ENCODE measurements at places on chromosomes 16 and 17.

DNA sequence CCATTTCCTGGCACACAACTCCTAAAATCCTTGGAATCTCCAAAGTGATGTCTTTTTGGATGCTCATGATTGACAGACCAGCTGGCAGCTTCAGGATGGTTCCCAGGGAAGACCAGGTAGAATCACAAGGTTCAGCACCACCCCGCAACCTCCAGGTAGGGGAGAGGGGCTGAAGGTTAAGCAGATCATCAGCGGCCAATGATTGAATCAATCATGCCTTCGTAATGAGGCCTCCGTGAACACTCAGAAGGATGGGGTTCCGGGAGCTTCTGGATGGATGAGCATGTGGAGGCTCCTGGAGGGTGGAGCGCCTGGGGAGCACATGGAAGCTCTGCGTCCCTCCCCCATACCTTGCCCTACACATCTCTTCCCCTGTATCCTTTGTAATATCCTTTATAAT lies 185.9 kb downstream of the SEC14L1 start:
- no peak for DNase-seq

DNA sequence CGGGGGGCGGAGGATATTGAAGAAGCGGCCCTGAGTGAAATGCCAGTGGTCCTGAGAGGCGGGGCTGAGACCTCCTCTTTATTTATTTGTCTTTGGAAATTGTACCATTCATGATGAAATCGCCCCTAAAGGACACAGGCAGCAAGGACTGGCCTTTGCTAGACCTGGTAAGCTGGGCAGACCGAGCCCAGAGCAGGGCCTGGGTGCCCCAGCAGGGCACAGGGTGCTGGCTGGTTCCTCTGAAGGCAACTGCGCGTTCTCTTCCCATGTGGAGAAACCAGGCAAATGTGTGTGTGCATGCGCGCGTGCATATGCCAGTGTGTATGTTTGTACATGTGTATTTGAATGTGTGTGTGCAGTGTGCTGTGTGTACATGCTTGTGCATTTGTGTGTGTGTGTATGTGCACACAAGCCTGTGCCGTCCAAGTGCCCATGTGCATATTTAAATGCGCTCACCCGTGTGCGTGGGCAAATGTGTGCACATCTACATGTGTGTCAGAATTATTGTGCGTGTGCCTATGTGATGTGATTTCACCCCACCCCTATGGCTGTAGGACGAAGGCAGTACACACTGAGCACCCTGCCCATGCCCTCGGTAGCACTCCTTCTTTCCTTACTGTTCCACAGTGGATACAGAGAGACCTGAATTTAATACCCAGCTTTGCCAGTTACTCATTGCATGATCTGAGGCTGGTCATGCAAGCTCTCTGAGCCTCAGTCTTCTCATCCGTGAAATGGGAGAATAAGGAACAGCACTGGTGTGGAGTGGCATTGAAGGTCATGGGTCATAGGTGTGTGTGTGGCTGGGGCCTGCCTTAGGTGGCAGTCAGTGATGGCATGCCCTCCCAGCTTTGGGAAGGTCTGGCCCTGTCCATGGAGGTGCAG lies 105.2 kb downstream of the CMIP start:
- DNase-seq, result no peak

DNA sequence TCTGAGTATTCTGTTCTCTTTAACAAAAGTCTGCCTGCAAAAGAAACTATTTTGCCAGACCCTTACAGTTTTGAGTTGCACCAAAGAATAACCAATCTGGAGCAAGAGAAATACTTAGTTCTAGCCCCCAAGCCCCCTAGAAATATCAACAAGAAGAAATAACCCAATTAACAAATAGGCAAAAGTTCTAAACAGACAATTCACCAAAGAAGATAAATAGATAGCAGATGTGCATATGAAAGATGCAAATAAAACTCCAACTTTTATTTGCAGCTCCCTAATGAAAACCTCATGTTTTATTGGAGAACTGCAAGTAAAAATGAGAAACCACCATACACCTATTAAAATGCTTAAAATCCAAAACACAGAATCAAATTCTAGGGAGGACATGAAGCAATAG lies 1308.0 kb downstream of the CDH11 start:
- no peak for DNase-seq

DNA sequence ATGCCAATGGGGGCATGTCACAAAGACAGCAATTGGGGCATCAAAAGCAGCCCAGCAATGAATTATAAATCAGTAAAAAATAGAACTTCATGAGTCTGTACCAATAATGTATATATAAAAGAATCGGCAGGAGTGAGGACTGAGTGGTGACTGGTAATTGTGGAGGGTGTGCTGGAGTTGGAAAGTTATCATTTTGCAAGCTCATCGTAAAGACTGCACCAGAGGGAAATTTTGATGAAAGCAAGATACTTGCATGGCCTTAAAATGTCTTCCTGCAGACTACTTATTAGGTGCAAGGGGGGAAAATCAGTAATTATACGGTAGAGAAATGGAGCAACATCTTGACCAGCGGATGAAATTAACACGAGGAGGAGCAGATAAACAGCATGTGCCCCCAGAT lies 138.9 kb downstream of the AATF start:
- DNase-seq, result no peak

GRCh38 chr16:1379304-1380076 lies 27.8 kb downstream of the GNPTG start:
- DNase-seq, result no peak

DNA sequence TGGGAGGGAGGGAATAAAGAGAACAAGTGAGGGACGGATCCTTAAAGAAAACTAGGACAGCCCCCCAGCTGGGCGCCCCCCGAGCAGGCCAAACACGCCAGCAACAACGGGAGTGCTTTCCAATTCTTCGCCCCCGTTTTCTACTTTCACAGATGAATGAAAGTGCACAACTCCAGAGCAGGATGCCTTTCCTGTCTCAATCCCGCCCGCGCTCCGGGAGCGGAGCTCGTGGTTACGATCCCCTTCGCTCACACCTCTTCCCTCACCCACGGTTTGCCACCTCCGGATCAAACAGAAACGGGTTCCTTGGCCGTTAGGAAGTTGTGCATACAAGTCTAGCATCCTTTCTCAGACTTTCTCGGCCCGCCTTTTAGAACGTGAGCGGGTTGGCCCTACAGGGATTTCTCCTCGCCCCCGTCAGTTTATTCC lies 680 bp downstream of the SKA2 start:
- no peak for DNase-seq

- no peak for DNase-seq
Observed at GRCh38 chr17:58535431-58535830, 21.0 kb upstream of the MTMR4 start.

GRCh38 chr16:23902034-23902747 lies 66.4 kb downstream of the PRKCB start:
- no peak for DNase-seq

- no peak for DNase-seq
Observed at GRCh38 chr16:24747441-24747840, 18.0 kb downstream of the TNRC6A start.

GRCh38 chr16:19840524-19841110 lies 44.0 kb downstream of the GPRC5B start:
- DNase-seq, result no peak

GRCh38 chr17:12492450-12492849 lies 173.2 kb upstream of the MYOCD start:
- DNase-seq, result no peak

DNA sequence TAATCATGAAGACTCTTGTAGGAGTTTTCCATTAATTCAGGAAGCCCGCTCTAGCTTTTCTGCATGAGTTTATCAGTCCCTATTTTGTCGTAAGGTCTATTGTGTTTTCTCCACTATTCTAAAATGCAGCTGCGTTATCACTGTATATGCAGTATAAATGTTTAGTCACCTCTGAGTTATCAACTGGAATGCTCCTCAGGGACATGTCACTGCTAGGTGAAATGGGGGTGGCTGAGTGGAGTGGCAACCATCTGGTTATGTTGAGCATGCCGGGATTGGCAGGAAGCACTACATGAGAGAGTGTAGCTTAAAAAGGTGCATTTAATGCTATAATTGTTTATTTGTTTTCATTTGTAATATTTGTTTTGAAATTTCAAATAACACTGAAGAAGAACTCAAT lies 285.2 kb upstream of the ELAC2 start:
- no peak for DNase-seq

DNA sequence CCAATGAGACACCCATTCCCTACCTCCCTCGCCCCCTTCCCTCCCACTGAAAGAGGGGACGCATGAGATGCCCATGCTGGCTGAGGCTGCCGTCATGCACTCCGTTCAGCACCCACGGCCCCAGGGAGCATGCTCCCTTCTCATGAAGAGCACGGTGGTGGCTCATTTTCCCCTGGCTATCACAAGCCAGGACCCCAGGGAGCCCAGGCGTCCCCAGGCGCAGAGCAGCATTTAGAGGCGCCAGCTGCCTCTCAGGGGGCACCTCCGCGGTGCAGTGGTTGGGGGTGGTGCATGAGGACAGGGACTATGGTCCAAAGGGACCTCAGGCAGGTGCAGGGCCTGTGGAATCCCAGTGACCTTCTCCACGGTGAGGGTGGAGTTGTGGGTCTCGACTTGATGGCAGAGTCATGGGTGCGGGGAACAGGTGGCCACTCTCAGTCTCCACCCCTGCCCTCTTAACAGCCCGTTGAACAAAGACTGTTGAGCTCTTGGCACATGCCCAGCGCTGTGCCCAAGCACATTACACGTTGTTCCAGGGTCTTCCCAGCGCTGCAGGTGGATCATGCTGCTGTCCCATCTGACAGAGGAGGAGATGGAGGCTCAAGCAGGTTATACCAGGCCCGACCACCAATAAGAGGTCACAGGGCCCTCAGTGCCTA lies 13.6 kb downstream of the KIF19 start:
- DNase-seq, result no peak

DNA sequence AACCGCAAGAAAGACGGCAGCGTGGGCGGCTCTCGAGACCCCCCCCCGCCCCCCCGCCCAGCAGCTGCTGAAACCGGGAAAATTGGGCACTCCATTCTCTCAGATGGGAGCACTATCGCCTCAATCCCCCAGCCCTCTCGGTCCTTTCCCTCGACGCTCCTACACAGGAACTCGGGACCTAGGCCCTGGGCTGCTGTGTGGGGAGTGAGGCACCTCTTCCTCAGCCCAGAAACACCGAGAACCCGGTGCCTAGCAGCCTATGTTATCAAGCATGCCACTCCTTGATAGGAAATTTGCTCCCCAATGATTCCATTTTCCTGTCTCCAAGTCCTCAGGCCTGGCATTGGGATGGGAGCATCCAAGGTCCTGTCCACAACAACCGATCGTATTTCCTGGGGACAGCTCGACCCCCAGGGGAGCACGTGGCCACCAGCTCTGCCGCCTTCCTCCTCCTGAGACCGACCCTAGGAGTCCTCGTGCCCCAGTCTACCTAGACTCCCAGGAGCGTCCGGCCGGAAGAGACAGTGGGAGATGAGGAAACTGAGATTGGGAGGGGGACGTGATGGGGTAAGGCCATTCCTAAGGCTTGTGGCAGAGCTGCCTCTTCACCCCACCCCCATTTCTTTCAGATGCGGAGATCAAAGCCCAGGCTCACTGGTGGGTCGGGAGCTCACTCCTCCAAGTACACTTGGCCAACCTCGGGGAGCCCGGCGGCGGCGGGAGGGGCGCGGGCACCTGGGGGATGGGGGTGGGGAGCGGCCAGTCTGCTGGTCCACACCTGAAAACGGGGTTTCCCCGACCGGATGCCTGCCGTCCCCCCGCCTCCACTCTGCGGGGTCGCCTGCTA lies 17.5 kb upstream of the CBX8 start:
- no peak for DNase-seq

DNA sequence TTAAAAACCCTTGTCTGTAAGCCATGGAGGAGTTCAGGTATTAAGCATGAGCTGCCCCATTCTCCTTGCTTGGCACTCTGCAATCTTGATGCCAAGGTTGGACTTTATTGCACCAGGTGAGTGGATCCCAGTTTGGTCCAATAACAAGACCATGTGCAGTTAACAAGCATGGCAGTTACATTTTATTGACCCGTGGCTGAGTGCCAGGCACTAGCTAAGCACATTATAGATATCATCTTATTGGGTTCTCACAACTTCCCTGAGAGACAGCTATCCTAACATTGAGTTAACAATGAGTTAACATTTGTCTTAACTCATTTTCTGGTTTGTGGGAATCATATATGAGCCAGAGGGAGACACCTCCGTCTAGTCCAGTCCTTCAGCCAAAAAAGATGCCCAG lies 21.8 kb downstream of the LYRM9 start:
- DNase-seq, result no peak

DNA sequence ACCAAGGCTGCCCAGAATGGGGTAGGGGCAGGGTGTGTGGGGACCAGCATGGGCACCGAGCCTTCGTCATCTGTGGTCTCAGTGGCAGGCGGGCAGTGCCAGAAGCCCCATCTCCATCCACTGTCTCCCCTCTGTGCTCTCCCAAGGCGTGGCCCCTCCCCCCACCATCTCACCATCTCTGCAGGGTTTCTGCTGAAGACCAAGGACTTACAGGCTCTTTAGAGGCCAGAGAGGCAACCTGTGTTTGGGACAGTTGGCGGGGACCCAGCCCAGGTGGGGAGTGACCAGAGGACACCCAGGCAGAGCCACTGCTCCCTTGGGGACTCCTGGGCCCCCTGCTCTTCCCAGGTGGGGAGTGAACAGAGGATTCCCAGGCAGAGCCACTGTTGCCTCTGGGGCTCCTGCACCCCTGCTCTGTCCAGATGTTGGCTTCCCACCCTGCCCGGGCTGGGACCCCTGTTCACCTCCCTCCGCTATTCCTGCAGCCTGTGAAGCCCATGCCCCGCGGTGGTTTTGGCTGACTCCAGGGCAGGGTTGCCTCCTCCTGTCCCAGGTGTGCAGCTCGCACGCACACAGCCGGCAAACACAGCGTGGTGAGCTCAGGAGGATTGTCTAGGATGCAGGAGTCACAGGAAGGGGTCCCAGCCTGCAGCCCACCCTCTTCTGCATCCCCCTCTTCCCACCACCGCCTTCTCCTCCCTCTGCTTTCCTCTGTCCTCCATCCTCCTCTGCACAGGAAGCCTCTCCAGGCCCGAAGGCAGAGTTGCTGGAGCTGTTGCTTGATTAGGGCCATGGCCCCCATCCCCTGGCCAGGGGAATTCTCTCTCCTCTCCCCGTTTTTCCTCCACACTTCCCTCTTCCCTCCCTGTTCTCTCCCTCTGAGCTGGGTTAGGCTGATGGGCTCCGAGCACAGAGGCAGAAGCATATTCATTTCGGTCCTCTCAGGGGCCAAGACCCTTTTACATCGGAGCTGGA lies 45.0 kb downstream of the SLC7A5 start:
- DNase-seq, result no peak

DNA sequence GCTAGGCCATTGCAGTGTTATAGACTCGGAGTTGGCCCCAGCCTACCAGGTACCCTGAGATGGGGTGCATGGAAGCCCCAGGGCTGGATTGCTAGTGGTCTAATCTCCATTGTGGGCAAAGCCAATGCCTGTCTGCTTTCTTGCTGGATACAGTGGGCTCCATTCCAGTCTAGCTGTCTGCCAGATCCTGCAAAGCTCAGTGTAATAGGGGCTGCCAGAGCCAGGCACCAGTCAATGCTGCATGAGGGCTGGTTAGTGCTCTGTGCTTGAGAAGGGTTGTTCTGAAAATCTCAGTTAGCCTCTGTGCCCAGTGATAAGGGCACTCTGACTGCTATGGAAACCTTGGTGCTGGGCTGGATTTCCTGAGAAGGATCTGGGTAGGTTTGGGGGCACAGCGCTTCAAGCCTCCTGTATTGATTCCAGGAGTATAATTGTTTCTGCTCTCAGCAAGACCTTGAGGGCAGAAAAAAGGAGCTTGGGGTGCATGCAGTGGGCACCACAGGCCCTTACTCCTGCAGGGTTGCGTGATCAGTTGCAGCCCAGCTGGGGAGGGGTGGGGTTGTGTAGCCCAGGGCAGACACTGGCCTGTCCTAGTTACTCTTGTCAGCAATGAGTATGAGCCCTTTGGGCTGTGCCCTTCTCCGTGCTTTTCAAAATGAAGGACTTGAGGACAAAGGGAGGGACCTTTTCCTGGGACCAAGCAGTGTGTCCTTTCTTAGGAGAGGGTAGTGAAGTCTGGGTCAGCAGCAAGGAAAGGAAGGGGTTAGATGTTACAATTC lies 19.0 kb downstream of the SMPD3 start:
- no peak for DNase-seq

Data from Panc1 (cell line).